ENCODE measurements at places on chromosomes 16 and 17.

DNA sequence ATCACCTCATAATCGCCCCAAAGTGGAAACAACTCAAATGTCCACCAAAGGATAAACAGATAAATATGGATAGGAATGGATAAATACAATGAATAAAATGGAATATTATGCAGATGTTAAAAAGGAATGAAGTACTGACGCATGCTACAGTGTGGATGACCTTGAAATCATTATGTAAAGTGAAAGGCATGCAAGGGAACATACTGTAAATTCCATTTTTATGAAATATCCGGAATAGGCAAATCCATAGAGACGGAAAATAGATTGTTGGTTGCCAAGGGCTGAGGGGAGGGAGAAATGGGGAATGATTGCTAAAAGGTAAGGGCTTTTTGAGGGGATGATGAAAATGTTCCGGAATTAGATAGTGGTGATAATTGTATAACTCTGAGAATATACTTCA, 36.0 kb downstream of the STAT5B start:
- DNase-seq, result no peak

- no peak for DNase-seq
Measured at GRCh38 chr17:19718041-19718612, 1.7 kb upstream of the SLC47A2 start.

GRCh38 chr17:80996422-80997305, 5.0 kb downstream of the CHMP6 start:
- no peak for DNase-seq

- DNase-seq, result no peak
Measured at GRCh38 chr16:53599548-53599947, 96.5 kb upstream of the AKTIP start.

- DNase-seq, result no peak
Measured at GRCh38 chr17:44780845-44781480, 22.2 kb downstream of the ADAM11 start.

Measured in cerebellar nuclear complex (tissue), 1 donor.